ENCODE measurements at places on chromosomes 3 and 15.

DNA sequence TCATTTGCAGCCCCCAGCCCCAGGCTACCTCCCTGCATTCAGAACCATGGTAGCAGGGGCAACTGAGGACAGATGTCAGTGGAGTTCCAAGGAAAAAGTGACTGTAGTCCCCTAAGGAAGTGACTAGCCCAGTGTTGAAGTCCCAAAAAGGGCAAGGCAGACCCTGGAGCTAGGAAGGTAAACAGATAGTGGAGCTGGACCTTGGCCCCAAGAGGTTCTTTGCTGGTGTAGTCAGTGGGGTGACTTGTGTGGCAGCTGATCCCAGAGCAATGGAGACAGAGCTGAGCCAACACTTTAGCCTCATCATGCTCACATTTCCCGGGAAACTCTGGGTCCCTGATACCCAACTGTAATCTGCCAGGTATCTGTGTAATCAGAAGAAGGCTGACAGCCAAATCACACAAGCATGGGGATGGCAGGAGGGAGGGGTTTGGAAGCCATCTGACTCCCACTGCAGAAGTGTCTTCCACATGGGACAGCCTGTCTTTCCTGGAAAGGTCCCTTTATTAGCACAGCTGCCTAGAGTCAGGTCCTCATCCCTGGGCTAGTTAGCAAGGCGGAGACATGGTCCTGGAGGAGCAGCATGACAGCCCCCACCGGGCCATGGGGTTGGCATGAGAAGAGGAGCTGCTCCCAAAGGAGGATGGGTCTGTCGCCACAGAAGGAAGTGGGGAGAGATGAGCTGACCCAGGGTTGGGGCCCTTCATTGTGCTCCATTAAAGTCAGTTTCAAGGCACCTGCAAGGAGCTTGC is 39.8 kb downstream of the PXYLP1 start:
- DNase-seq = no peak

GRCh38 chr3:155554777-155555451 is 190.0 kb downstream of the PLCH1 start:
- DNase-seq = peak; percentile 96

GRCh38 chr3:143786219-143787191 is 61.8 kb downstream of the SLC9A9 start:
- no peak for DNase-seq

DNA sequence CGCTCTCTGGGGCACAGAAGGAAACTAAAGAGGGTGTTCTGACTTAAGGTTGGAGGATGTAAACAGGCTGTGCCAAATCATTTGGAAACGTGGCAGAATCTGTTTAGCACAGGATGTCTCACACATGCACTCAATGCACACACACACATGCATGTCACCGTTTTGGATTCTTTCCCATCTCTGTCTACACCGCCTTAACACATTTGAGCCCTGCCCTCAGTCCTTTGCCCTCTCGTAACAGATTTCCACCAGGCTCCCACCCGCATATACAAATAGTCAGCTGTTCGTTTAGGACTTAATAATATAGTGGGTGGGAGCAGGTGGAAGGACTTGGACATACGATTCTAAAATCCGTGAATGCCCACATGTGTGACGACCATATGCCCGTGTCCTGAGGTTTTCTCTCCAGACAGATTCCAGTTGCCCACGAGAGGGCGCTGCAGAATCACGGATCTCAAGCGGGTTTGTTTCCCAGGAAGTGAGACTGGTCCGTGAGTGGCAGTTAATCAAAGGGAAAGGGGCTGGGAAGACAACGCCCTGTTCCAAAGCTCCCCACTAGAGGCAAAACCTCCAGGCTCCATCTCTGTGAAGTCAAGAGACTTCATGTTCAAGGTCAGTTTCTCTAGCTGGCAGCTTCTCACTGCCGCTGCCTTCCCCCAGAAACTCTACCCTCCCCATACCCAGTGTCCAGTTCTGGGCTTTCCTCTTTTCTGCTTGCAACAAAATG is 44.5 kb downstream of the NOX5 start:
- DNase-seq = peak; percentile 76

DNA sequence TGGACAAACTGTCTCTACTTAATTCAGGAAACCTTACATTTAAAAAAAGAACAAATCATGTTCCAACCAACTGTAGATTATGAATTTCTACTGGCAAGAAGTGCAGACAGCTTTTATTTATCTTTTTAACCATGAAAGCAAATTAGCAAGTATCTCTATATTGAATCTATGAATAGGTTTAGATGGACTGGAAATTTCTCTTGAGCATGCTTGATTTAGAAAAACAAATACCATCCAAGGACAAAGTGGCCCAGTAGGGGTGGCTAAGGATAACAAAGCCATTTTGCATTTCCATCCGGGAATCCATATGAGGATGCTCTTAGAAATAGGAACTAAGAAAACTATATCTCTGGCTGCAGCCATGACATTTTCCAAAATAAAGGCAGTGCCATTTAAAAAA is 150.6 kb downstream of the KCNMB2 start:
- DNase-seq = no peak

DNA sequence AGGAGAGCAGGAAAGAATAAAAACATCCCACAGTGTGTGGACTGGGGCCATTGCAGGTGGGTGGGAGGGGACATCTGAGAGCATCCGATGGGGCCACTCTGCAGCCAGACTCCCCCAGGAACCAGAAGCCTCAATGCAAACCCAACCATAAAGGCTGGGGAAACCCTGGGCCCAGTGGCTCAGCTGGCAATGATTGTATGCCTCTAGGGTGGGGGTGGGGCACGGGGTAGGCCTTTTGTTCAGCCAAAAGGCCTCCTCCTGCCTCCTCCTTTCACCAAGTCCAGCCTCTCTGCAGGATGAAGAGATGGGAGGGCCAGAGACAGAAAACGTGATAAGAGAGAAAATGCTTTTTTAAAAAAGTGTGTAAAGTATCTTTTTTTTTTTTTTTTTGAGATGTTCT is 45.5 kb upstream of the HERC1 start:
- no peak for DNase-seq

GRCh38 chr15:98977441-98977840 is 30.2 kb downstream of the PGPEP1L start:
- DNase-seq = no peak

GRCh38 chr15:80970658-80971057 is 19.0 kb downstream of the MESD start:
- DNase-seq = no peak

GRCh38 chr15:45402955-45403877 is 24.9 kb upstream of the GATM start:
- peak; percentile 71 for DNase-seq

GRCh38 chr3:187798126-187798525 is 52.9 kb upstream of the BCL6 start:
- DNase-seq = no peak

DNA sequence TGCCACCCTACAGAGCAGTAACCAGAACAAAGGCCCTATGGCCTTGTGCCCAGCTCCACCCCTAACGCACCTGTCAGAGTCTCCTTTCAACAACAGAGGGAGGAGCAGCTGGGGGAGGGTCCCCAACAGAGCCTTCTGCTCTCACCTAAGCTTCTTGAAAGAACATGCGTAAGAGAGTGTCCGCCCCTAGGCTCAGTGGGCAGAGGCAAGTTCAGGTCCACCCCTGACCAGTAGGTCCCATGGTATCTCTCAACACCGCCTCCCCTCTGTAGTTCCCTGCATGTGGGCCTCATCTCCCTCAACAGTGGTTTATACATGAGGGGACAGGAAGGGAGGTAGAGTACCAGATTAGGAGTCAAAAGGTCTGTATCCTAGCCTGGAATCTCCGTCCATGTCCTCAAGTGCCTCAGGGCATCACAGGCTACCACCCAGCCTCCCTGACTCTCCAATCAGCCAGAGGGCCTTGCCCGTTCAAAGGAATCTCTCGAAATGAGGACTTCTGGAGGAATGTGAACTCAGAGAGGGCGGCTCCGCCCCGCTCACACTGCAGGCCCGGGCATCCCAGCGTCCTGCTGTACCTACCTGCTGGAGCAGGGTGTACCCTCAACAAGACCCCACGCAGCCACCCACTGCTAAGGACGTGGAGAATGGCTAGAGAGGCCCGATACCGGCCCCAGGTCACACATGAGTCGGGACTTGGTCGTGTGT is 680 bp downstream of the POC1A start:
- peak; percentile 14 for DNase-seq

- DNase-seq = no peak
These were observed 104.3 kb upstream of the MRPS22 start for GRCh38 chr3:139239550-139239949.

- peak; percentile 31 for DNase-seq
These were observed 11.2 kb upstream of the COL8A1 start for GRCh38 chr3:99627062-99627826.

- DNase-seq = no peak
These were observed 220.3 kb upstream of the STT3B start for GRCh38 chr3:31312400-31312799.

GRCh38 chr15:66805202-66805885 is 103.3 kb downstream of the SMAD6 start:
- DNase-seq = peak; percentile 25

DNA sequence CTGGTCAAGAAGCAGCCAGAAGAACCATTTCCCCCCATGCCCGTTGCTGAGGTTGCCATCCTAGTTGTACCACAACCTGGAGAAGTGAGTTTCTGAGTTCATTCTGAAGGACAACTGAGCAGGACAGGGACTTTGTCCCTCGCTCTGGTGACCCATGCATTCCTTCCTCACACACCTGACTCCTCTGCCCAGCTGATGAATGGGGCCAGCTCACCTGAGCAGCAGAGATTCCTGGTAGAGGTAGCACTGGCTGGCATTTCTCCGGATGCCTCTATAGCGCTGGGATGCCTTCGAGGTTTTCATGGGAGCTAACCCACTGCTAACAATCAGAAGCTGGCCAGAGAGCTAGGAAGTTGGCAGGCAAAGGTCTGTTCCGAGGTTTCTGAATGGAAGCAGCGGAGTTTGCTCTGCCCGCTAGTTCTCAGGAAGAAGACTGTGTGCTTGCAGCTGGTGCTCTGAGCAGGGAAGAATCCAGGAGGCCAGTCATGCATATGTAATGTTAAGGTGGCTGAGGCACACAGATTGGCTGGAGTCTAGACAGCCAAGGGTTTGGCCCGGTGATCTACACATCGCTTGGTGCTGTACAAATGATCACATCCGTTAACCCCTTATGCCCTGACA is at the start of gene TMC3:
TMC3 (minus strand) TSS at position 439 of the 621 bp plus-strand sequence; CDS start at position 303, 136 bp downstream.
- DNase-seq = peak; percentile 42

GRCh38 chr3:124805671-124806070 is 75.4 kb downstream of the UMPS start:
- no peak for DNase-seq

DNA sequence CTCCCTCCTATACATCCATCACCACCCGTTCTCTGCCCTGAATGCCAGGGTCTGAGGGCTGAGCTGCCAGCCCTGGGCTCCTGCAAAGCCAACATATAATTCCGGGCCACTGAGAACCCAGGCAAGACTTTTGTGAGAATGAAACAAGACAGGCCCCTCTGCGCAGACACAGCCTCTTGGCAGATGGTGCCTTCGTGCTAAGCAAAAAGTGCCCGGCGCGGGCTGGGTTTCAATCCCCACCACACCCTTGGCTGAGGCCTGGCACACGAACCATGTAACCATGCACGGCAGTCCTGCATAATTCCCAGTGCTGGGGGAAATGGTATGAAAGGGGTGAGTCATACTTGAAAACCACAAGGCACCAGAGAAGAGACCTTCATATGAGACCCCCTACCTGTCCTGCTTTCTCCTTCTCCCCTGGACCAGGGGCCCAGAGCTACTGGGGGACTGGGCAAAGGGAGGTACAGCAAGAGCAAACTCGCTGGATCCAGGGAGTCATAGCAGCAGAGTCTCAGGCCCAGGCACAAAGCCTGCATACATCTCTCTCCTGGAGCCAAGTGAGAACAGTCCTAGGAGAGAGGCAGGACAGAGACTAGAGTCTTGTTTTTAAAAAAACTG is 26.1 kb upstream of the LOXL1 start:
- DNase-seq = no peak

DNA sequence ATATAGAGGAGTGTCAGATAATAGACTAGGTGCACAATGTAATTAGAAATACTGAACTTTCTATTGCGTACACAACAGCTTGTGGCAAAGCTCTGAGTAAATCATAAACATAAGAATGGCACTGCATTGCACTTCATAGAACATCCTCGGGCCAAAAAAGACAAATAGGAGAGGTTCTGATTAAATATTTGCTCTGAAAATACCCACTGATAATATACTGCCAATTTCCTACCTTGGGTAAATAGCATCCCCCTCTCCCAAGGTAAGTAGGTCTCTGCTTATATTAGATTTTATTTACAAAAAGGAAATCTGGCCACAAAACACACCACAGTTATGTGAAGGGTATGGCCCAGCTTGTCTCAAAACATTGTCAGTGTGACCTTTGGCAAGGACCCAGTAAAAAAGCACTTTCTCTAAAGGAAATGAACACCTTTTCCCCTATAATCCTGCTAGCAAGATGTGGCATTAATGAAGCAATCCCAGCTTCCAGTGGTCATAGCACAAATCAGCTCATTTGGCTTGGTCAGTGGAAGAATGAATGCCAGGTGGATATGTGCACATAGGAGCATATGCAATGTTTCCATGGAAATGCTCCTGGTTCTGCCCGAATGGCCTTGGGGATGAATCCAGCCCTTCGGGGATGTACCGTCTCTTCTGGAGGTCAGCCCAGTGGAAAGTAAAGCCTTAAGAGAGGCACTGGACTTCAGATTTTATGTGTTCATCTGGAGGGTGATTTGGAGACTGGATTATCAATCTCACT is 315.9 kb downstream of the LSAMP start:
- DNase-seq = peak; percentile 25

DNA sequence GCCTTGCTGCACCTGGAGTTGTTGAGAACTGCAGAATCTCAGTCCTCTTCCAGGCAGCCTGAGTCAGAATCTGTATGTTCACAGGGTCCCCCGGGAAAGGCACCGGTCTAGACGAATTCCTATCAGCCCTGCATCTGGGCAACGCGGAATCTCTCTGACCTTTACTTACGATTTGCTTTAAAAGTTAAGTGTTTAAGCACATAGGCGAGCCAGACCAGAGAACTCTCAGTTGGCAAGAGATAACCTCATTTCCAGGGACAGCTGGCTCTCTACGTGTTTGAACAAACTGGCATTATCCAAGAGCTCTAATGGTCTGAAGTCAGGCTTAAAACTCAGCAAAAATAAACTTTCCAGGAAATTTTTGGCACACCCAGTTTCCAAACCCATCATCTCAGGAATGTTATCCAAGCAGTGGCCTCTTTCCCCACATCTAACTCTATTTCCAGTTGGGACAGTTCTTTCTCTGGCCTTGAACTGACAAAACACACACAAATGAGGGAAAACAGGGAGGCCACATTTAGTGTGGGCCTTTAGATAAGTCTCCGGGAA is 53.4 kb downstream of the HES1 start:
- no peak for DNase-seq

GRCh38 chr15:49990835-49991545 is 128.0 kb downstream of the ATP8B4 start:
- DNase-seq = no peak

DNA sequence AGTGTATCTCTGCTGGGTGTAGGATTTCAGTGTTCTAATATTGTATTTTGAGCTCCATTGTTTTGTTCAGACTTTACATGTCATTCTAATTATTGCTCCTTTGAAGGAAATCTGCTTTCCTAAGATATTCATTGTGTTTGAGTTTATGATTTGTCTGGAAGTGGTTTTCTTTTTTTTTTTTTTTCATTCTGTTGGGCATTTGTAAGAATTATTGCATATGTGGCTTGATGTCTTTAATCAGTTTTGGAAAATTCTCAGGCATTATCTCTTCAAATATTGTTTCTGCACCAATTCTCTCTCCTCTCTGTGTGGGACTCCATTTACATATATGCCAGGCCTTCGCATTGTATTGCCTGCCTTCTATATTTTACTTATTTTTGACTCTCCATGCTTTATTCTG is 65.8 kb upstream of the RNU6-1 start:
- no peak for DNase-seq

Measured in renal cortical epithelial cell (primary cell).